ENCODE measurements at places on chromosomes 13 and 19.

- DNase-seq: no peak
Observed at GRCh38 chr13:89401264-89401675, 1730.1 kb downstream of the SLITRK5 start.

DNA sequence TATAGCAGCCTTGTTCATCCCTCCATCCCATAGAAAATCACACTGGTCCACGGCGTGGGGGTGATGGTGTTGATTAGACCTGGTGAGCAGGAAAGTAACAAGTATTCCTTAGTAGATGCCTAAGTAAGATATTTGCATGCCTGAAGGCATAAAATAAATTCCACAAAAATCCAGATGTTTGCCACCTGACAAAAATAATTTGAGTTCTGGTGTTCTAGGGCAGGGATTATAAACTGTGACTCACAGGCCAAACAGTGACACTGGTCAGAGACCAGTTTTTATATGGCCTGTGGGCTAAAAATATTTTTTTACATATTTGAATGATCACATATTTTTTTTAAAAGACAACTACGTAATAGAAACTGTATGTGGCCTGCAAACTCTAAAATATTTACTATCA lies 310.7 kb downstream of the RFC3 start:
- no peak for DNase-seq

DNA sequence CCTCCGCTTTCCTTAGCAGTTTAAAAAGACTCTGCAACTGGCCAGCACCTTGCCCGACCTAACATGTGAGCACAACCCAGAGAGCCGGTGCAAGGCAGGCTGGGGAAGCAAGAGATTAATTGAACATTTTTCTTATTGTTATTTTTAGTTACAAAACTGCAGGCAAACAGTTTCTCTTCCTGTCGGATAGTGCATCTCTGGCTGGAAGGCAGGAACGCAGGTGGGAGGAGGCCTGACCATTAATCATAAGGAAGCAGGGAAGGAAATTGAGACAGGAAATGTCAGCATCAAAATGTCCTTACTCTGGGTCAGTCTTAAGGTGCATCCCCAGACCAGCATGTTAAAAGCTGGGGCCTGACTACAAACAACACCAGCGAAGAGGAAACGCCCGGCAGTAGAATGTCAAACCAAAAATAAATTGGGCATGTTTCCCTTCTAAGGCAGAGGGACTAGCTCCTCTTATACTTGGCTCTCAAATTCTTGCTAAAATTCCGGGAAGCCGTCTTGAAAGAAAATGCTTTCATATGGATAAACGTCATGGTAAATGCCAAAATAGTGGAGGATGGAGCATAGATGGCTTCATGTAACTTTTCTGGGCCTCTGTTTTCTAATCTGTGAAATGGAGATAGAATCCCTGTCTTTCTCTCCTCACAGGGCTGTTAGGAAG lies 226.8 kb downstream of the RAP2A start:
- no peak for DNase-seq

DNA sequence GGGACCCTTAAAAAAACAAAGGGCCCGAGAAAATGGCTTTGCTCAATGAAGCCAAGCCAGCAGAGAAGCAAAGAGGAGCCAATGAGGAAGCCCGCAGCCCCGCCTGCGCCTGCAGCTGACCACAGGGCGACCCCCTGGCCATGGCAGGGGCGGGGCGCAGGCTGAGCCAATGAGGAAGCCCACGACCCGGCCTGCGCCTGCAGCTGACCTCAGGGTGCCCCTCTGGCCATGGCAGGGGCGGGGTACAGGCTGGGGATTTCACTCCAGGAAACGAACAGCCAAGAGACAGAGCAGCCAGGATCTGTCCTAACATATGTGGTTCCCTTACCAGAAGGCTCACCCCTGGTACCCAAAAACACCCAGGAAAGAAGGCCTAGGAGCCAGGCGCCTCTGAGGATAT lies 101.4 kb downstream of the STK24 start:
- no peak for DNase-seq

GRCh38 chr13:90105849-90106496 lies 1241.5 kb upstream of the MIR17HG start:
- DNase-seq: no peak

DNA sequence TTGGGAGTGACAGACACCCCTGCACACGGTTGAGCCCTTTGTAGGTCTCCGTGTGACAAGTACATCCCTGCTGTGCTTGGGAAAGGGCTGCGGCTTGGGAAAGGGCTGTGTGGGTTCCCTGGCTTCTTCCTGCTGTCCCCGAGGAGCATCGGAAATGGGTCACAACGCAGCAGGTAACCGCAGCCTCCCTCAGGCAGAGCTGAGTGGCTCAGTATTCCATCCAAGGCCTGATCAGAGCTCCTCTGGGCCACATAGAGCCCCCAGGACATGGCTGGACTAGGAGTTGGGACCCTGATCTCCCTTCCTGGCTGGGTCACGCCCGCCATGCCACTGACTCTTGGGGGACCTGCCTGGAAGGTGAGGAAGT lies 16.3 kb downstream of the TECR start:
- no peak for DNase-seq

GRCh38 chr19:40216013-40216776 lies 2.0 kb downstream of the TTC9B start:
- no peak for DNase-seq

DNA sequence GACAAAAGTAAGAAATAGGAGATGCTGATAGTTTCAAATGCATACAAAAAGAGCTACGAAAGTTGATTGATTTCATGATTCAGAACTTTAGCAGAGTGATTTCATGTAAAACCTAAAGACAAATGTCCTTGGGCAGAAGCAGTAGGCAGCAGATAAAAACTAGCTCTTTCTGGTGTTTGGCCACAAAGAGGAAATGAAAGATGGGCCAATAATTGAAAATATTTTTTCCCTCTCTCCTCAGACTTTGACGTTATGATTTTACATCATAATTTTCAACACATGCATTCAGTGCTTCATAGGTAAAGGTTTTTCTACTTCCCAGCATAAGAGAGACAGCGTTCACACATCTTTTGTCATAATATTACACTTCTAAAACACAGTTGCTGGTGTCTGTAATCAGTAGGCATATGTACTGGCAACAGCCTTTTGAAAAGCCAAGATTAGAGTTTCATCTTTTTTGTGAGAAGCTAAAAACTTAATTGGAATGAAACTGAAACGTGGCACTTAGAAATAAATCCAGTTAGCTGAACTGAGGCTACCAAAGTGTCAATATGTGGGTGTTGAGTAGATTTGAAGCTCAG lies 9.3 kb downstream of the SCEL start:
- peak; percentile 19 for DNase-seq

DNA sequence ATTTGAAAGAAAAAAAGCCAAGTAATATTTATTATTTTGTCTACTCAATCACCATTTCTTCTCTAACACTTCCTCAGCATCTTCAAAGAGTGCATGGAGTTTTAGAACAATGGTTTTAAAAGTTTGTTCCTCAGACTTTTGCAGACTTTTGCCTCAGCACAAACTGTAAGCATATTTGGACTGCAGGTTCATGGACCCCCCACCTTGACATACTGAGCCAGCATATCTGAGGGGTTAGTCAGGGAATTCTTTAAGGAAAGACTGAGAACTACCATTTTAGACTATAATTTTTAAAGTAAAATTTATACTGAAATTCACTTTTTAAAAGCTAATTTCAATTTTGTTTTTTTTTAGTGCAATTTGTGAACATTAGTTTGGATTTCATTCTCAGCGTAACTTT lies 1676.8 kb upstream of the PCDH20 start:
- no peak for DNase-seq

DNA sequence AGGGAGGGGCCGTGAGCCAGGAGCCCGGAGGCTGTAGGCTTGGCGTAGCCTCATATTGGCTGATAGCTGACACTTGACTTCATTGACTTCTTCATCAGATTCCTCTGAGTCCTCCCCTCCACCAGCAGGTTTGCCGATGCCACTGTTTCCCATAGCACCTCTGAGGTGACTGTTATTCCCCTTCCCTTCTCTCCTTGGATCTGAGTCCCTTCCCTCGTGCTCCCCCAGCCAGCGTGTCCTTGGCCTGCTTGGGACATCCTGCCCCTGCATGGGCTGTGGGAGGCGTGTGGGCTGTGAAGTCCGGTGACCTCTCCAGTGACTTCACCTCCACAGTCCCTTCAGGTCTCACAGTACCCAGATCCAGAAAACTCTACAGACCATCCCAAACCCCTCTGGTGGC lies 8.8 kb downstream of the PPP1R37 start:
- DNase-seq: no peak

- DNase-seq: peak; percentile 38
Observed at GRCh38 chr19:48741129-48741999, 954 bp upstream of the RASIP1 start.

DNA sequence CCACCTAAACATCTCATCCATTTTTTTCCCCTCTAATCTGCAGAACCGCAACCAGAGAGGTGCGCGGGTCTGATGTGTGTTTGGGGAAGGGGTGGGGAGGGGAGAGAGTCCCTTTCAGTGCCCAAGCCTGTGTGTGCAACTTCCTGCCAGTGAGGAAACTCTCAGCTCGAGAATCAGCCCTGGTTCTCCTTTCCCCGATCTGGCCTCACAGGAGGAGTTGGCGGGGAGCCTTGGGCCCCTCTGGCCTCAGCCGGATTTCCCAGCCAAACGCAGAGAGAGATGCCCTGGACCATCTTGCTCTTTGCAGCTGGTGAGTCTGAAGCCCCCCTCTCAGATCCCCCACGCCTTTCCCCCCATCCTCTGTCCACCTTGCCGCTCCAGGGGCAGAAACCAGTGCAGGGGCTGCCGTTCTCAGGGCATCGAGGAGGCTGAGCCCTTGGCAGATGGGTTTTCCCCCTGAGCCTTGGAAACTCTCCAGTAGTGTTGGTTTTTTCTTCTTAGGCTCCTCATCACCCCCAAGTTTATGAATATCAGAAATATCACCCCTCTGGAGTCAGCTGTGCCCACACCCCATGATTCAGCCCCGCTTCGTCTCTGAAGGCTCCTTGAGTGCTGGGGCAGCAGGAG lies at the start of gene C19orf38:
Gene C19orf38 (plus strand): TSS at position 186 of the 627 bp plus-strand sequence. CDS start 94 bp downstream, at position 280.
- no peak for DNase-seq

DNA sequence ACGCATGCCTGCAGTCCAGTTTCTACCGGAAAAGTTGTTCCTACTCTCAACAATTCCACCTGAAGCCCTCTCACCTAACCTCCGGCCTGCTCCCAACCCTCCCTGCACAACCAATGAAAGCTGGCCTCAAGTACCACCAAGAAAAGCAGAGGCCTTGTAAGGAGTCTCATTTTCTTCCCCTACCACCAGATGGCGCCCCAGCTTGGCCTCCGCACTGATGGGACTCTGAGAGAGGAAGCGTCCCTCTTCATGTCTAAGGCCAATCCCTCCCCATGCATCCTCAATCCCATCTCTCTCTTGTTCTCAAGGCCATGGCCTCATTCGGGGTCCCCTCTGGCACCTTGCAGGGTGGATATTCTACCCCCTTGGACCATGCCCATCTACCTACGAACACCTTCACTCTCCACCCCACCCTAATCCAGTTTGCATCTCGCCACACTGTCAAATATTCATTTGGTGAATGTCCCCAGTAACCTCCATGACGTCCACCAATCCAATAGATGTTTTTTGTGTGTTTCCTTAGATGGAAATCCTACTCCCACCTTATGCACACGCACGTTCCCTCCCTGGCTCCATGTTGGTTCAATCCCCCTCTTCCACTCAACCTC lies 412.8 kb downstream of the ZNF536 start:
- peak; percentile 29 for DNase-seq

GRCh38 chr13:99505814-99506269 lies 4.6 kb downstream of the TM9SF2 start:
- DNase-seq: peak; percentile 13

DNA sequence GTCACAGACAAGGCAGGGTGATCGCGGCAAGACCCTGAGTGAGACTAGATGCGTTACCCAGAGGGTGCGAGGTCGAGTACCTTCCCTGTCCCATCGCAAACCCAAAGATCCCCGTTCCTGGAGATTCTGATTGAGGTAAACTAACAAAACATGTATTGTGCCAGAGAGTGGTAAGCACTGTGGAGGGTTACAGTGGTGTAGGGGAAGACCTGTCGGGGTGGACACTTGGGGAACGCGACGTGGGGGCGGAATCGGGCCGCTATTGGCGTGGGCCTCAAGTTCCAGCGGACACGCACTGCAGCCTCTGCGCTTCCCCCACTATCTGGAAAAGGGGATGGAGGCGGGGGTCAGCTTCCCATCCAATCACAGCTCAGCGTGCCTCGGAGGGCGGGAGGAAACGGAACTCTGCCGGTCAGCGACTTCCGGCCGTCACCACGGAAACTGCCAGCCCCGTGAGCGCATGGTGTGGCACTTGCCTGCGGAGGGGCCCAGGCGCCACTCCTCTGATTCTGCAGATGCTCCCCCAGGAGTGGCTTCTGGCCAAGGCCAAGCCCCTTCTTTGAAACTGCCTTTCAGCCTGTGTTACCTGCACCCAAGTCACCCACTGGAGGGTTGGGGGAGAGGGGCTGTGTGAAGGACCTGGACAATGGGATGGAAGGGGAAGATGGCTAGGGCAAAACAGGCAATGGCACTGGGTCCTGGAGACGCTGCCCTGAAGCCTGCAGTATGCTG lies 1.0 kb upstream of the UBE2M start:
- DNase-seq: peak; percentile 97

DNA sequence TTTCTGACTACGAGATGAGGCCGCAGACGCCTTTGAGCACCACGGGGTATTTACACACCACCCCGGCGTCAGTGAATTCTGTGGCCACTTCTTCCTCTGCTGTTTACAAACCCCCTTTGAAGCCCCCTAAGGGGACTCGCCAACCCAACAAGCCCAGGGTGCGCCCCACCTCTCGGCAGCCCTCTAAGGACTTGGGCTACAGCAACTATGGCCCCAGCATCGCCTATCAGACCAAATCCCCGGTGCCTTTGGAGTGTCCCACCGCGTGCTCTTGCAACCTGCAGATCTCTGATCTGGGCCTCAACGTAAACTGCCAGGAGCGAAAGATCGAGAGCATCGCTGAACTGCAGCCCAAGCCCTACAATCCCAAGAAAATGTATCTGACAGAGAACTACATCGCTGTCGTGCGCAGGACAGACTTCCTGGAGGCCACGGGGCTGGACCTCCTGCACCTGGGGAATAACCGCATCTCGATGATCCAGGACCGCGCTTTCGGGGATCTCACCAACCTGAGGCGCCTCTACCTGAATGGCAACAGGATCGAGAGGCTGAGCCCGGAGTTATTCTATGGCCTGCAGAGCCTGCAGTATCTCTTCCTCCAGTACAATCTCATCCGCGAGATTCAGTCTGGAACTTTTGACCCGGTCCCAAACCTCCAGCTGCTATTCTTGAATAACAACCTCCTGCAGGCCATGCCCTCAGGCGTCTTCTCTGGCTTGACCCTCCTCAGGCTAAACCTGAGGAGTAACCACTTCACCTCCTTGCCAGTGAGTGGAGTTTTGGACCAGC lies 5.3 kb downstream of the SLITRK5 start:
- DNase-seq: no peak

All from GM12865 (cell line).